C1 segment of cervical spinal cord (tissue), 14 donors: ENCODE measurements at places on chromosomes 13 and 19.

- no peak for DNase-seq
These were observed 98.3 kb downstream of the AKAP11 start for GRCh38 chr13:42370229-42370628.

GRCh38 chr13:41548910-41549309 lies 91.6 kb downstream of the RGCC start:
- DNase-seq = no peak

DNA sequence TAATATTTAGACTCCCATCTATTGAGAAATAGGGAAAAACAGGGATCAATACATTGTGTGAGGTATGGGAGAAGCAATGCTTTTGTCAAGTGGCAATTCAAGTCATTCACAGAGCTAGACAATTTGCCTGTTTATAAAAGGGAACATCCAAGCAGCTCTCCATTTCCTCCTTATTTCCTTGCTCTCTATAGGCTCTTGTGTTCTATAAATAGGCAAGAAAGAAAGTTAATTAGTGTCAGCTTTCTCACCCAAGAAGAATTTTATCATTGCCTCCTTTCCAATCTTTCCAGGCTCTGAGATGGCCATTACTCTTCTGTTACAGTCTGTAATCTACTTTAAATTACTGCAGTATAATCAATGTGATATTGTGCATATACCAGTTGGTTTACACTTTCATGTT lies 199.9 kb downstream of the LHFPL6 start:
- DNase-seq = no peak

- no peak for DNase-seq
These were observed 503 bp downstream of the TUBA3C start for GRCh38 chr13:19181021-19181620.

DNA sequence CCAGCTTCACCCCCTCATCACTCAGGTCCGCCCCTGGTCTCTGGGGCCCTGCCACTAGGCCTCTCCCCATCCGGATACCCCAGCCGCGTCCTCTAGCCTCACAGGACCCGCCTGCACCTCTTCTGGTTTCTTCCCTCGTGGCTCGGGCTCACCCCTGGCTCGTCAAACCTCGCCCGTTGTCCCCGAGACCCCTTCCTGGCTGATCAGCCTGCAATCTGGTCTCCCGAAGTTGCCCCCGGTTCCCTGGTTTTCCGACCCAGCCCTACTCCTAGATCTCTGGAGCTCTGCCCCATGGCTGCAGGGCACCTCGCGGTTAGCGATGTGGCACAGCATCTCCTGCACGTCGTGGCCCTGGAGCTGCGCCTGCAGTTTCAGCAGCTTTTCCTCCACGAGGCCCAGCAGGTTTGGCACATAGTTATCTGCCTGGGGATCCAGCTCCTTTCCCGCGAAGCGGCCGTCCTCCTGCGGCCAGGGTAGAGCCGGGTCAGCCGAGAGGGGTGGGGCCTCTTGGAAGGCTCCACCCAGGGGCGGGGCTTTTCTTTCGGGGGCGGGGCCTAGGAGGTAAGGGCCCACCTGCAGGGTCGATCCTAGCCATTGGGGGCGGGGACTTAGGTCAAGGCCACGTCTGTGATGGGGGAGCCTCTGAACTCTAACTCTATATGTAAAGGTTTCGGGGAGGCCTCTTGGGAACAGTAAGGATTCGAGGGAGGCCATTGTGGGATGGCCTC lies 2.4 kb upstream of the RGL3 start:
- no peak for DNase-seq

GRCh38 chr13:46685006-46685730 lies 111.8 kb downstream of the ESD start:
- no peak for DNase-seq

DNA sequence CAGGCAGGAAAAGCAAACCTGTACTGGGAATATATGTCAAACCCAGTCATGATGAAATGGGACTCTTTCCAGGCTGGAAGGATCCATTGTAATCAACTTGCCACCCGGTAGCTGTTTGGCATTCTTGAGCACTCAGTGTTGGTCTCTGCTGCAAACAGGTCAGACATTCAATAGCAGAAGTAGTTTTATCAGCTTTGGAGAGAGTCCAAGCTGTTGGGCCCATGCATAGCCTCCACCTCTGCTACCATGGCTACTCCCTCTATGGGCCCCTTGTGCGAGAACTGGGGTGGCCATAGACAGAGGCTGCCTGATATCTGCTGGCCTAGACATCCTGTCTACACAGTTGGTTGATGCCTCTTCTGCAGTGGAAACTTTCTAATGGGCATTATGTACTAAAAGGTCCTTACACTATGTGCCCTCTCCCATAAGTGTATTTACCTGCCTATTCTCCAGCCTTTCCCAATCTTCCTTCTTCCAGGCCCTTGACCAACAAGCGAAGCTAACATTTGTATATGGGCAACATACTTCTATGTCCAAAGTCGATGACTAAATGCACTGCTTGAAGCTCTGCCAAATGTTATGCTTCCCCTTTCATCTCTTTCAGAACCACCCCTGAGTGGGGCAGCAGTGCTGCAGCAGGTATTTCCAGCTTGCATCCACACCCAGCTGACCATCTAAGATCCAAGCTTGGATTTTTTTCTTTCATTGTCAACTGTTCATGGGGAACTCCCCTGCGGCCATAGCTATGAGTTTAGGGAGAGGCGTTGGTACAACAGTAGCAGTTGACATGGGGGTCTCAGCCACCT lies 5.3 kb upstream of the RNF6 start:
- no peak for DNase-seq

GRCh38 chr19:5334824-5335500 lies 5.7 kb downstream of the PTPRS start:
- DNase-seq = no peak

- no peak for DNase-seq
These were observed 202.4 kb downstream of the ITGBL1 start for GRCh38 chr13:101654883-101655282.

- DNase-seq = no peak
These were observed 1390.6 kb downstream of the UQCRFS1 start for GRCh38 chr19:27822336-27822735.

- no peak for DNase-seq
These were observed 10.8 kb downstream of the PLPPR3 start for GRCh38 chr19:810883-811489.

GRCh38 chr19:1941146-1942077 lies at the start of gene CSNK1G2:
Gene CSNK1G2, plus strand, starts transcription at chr19:1941172. Its CDS starts 28,601 bp downstream, at chr19:1969773.
- no peak for DNase-seq

DNA sequence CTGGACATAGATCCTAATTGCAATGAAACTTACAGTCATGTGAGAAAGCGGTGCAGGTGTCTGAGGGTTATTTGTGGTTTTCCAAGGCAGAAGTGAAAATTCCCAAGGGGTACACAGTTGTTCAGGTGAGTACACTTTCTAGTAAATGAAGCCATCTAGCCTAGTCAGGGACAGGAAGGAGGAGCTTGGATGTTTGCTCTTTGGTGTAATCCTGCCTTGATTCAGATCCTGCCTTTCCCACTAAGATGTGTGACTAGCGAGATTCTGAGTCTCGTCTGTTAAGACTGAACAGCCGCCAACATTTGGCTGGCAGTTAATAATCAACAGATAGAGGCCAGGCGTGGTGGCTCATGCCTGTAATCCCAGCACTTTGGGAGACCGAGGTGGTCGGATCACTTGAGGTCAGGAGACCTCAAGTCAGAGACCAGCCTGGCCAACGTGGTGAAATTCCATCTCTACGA lies 2.5 kb downstream of the RPS9 start:
- no peak for DNase-seq

GRCh38 chr19:43101950-43102349 lies 19.4 kb upstream of the PSG2 start:
- DNase-seq = no peak

- no peak for DNase-seq
These were observed 7.7 kb downstream of the PLEKHF1 start for GRCh38 chr19:29672933-29673336.

DNA sequence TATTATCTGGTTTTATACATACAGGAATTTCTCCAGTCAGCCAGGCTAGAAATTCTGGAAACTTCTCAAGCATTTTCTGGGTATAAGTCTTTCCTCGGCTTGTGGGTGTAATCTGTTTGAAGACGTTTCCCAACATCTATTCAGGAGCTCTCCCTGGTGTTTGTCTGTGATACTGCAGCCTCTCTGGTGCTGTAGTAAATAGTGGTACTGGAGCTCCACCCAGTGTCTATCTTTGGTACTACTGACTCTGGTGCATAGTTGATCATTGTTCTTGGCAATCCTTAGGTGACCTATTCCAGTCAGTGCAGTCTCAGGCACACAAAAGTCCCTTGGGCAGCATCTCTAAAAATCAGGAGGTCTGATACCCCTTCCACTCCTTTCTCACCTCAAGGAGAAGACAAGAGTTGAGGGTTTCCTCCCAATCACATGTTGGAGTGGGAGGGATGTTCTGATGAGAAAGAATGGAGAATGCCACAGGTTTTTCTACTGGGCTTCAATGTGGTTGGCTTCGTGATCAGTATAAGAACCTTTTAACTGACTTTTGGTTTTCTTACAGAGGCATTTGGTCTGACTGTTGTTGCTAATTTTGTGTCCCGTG lies 115.5 kb downstream of the CYSLTR2 start:
- peak; percentile 14 for DNase-seq

- peak; percentile 45 for DNase-seq
These were observed 77.9 kb downstream of the ZNF536 start for GRCh38 chr19:30450100-30450499.

DNA sequence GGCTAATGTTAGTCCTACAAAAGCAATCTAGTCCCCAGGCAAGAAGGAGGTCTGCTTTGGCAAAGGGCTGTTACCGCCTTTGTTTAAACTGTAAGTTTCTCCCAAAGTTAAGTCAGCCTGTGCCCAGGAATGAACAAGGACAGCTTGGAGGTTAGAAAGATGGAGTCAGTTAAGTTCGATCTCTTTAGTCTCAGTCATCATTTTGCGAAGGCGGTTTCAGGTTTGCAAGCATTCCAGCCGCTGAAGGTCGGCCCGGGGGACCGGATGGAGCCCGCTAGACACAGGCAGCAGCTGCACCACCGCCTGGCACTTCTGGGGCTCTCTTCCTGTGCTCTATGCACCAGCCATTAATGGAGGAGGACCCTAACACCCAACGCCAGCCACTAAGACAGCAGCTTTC lies 91.3 kb downstream of the STK24 start:
- no peak for DNase-seq

DNA sequence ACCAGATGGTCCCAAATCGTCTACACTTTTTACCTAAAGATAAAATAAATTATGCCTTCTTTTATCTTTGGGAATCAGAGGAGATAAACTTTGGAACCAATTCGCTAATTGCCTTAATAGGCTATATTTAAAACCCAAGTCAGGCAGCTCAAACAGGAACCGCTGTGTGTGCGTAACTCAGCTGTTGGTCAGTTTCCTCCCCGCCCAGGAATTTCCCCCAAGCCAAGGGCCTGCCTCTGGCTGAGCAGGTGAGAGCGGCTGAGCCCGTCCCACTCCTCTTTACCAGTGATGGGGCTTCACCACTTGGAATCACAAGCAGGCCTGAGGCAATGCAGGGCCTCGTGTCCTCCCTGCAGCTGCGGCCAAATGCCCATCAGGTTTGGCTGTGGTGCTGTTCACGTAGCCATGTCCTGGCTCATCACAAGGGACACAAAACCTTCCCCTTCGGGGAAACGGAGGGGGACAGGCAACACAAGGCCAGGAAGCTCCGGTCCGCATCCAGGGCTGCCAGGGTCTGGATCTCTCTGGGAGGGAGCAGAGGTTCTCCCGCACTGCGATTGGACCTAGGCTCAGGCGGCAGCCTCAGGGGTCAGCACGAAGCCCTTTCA lies 503 bp upstream of the SLC7A9 start:
- DNase-seq = no peak

DNA sequence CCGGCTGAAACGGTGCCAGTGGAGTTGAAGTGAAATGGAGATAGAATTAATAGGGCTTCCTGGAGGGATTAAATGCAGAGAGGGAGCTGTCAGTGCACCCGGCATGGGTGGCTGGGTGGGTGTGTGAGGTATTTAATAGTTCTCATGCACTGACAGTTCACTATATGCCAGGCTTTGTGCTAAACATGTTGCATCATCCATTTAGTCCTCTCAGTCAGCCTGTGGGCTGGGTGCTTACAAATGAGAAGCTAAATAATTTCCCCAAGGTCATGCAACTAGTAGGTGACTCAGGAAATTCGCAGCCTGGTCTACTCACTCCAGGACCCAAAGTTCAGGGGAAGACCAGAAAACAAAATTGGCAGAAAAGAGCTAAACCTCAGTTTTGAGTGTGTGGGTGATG lies 63.5 kb upstream of the SPATA13 start:
- no peak for DNase-seq

DNA sequence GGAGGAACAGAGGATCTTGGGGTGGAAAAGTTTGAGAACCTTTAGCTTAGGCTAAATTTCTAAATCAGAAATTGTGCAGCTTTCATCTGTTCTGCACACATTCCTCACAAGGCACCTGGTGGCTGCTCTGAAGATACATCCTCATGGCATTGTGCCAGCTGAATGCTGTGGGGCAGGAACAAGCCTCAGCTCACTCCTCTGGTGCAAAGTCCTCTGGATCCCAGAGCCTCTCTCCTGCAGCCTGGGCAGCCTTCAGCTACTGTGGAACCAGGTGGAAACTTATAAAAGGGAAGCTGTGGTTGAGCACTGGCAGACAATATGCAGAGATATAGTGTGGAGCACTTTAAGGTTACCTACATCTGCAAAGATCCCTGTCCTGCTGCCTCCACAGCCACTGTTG lies 72.3 kb downstream of the KCTD12 start:
- no peak for DNase-seq

DNA sequence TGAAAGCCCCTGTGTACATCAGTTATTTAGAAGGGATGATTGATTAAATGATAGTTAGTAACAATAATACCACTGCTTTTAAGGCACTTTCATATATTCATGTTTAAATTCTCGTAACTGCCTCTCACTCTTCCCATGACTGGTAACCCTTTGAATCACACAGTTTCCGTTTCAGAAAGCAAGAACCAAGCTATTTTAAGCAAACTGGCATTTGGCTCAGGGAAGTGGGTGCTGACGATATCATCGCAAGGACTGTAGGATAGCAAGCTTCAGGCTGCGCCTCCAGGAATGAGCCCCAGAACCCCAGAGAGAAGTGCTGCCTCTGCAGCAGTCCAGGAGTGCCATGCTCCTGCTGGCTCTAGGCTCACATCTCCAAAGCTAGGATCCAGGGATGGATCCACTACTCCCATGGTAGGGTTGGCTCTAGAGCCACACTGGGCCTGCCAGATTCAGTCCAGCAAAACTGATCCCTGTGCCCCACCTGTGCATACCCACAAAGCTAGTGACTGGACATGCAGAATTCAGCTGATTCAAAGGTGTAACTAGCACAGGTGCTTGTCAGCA lies 313.5 kb downstream of the SLC7A1 start:
- no peak for DNase-seq

DNA sequence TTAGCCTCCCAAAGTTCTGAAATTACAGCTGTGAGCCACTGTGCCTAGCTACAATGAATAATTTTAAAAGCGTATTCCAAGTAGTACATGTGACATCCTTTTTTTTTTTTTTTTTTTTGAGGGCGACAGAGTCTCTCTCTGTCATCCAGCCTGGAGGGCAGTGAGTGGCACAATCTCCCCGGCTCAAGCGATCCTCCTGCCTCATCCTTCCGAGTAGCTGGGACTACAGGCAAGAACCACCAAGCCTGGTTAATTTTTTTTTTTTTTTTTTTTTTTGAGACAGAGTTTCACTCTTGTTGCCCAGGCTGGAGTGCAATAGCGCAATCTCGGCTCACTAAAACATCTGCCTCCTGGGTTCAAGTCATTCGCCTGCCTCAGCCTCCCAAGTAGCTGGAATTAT lies 3.8 kb upstream of the PRR12 start:
- DNase-seq = no peak

- no peak for DNase-seq
These were observed 380.1 kb downstream of the EFNB2 start for GRCh38 chr13:106155411-106155810.

GRCh38 chr19:31992750-31993149 lies 352.7 kb upstream of the ZNF507 start:
- DNase-seq = no peak
